ENCODE measurements at places on chromosomes 7 and 10.

DNA sequence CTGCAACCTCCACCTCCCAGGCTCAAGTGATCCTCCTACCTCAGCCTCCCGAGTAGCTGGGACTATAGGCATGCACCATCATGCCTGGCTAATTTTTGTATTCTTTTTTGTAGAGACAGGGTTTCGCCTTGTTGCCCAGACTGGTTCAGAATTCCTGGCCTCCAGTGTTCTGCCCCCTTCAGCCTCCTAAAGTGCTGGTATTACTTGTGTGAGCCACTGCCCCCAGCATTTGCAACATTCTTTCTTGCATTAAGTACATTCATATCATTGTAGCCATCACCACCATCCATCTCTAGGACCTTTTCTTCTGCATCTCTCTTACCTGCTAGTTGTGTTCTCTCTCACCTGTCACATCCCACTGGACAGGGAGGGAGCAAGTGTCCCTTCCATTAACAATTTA is 35.5 kb upstream of the HYAL4 start:
- DNase-seq: no peak

- no peak for DNase-seq
Measured at GRCh38 chr10:127972751-127973357, 66.0 kb downstream of the PTPRE start.

- DNase-seq: no peak
Measured at GRCh38 chr10:73875139-73875475, 752 bp upstream of the CAMK2G start.

- no peak for DNase-seq
Measured at GRCh38 chr10:11442001-11442773, 169.3 kb downstream of the USP6NL start.
